ENCODE measurements at places on chromosomes 6 and 20. TPM values are rescaled to one million over a fixed set of nuclear protein-coding genes. Genes with fewer than 3 reads are reported as not detected.

The PRRT1 gene
- total RNA-seq = 0.09 TPM

The GJA1 gene
- 120 TPM for total RNA-seq

The MMP24 gene
- 0.47 TPM for total RNA-seq

The SLC22A7 gene
- not detected for total RNA-seq

The RAD21L1 gene
- total RNA-seq = under 0.01 TPM

The RAMACL gene
- 0.43 TPM for total RNA-seq

The FBXO9 gene
- total RNA-seq = 31.7 TPM

The ZBTB46 gene
- total RNA-seq = 54.7 TPM

The TMEM170B gene
- 0.32 TPM for total RNA-seq

The LTB gene
- not detected for total RNA-seq

The REM1 gene
- total RNA-seq = not detected

The BFSP1 gene
- total RNA-seq = 2.3 TPM

The PAK5 gene
- total RNA-seq = not detected

The MYH7B gene
- 0.26 TPM for total RNA-seq

The EGFL8 gene
- total RNA-seq = 2.4 TPM

The CTCFL gene
- not detected for total RNA-seq

The CAPN11 gene
- under 0.01 TPM for total RNA-seq

The ENPP5 gene
- under 0.01 TPM for total RNA-seq

The SYTL3 gene
- total RNA-seq = 9.5 TPM

The RCAN2 gene
- total RNA-seq = 0.09 TPM

The RALGAPB gene
- total RNA-seq = 21.0 TPM

The NKAIN2 gene
- total RNA-seq = not detected

The TRDN gene
- total RNA-seq = not detected

The PIM1 gene
- 6.0 TPM for total RNA-seq

The TBXT gene
- not detected for total RNA-seq

Data from bronchial smooth muscle cell (primary cell).